RCC 7860 (cell line): ENCODE measurements at places on chromosomes 13 and 19.

- no peak for DNase-seq
Observed at GRCh38 chr19:49014123-49014869, 2.6 kb downstream of the LHB start.

DNA sequence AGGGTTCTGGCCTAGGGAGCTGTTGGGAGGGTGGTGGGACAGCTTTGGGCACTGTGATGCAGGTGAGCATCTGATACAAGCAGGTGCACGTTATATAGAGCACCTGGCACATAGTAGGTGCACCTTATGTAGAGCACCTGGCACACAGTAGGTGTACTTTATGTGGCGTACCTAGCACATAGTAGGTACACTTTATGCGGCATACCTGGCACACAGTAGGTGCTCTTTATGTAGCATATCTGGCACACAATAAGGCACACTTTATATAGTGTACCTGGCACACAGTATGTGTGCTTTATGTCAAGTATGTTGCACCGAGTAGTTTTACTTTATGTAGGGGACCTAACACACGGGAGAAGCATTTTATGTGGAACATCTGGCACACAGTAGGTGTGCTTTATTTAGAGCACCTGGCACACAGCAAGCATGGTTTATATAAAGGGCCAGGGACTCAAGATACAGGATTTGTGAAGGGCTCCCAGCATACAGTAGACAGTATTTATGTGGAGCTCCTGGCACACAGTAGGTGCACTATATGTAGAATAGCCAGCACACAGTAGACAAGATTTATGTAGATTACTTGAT is 1.6 kb upstream of the CYP4F12 start:
- no peak for DNase-seq

DNA sequence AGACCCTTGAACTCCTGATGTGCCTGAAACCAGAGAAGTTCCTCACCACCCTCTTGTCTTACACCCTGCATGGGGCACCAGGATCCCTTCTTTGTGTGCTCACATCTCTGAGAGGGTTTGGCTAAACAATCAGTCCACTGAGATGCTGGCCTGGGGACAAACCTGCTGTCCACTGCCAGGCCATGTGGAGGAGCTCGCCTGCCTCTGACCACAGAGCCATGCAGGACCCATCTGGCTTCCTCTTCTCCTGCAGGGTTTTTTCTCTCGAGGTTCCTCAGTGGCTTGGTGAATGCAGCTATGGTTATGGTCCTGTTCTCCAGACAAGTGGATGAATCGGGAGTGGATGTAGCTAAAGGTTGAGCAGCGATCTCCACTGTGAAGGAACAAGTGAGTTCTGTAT is 49.1 kb upstream of the MEDAG start:
- no peak for DNase-seq

DNA sequence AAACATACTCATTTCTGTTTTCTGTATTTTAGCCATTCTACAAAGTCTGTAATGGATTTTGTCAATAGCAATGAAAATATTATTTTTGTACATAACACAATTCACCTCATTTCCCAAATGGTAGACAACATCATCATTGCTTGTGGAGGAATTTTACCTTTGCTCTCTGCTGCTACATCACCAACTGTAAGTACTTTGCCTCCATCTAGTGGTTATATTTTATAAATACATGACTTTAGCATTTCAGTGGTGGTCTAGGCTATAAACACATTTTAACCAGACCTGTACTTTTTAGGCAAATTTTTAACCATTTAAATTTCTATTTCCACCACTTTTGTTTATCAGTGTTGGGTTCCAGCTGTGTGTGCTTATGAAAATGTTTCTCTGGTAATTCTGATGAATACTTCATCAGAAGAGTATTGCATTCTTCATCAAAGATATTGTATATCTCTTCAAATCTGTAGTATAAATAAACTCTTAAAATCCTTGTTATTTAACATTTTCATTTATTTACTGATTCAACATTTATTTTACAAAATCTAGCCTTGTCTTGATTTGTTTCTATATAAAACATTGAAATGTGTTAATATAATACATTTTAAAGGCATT is 222.4 kb downstream of the NBEA start:
- peak; percentile 56 for DNase-seq

DNA sequence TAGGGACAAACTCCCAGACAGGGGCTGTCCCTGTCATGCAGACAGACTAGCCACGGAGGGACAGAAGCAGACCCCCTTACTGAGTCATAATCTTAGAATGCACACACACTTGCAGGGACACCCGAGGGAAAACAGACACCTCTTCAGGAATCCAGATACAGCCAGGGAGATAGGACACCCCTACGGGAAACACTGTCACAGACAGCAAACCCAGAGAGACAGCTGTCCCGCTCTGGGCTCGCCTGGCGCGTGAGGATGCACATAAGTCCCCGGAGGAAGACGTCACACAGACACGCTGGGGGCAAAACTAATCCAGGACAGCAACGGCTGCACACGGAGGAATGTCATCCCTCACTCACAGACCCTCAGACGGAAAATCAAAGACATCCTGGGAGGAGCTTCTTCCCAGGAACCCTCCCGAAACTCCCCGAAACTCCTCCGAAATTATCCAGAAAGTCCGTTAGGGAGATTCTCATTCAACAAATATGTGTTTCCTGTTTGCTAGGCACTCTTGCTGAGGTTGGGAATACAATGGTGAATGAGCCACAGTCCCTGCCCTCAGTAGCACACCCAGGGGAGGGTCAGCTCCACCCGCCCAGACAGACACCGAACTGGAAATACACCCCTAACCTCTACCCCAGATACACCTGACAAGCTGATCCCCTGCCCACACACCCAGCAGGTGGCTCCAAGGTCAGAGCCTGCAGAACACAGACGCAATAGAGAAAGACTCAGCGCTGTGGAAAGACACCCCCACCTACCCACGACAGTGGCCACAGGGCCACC is 15.2 kb upstream of the TOMM40 start:
- DNase-seq, result no peak

GRCh38 chr19:48413879-48414587 is 20.6 kb downstream of the GRIN2D start:
- DNase-seq, result peak; percentile 5
